ENCODE measurements at places on chromosomes 4 and X.
A peak's percentile ranks its signal among the peaks of the same experiment; 100 is the strongest.

- no peak for DNase-seq
Observed at GRCh38 chr4:96262057-96262456, 422.2 kb downstream of the PDHA2 start.

GRCh38 chr4:2258091-2259035 is 3.5 kb downstream of the MXD4 start:
- peak; percentile 0 for DNase-seq

DNA sequence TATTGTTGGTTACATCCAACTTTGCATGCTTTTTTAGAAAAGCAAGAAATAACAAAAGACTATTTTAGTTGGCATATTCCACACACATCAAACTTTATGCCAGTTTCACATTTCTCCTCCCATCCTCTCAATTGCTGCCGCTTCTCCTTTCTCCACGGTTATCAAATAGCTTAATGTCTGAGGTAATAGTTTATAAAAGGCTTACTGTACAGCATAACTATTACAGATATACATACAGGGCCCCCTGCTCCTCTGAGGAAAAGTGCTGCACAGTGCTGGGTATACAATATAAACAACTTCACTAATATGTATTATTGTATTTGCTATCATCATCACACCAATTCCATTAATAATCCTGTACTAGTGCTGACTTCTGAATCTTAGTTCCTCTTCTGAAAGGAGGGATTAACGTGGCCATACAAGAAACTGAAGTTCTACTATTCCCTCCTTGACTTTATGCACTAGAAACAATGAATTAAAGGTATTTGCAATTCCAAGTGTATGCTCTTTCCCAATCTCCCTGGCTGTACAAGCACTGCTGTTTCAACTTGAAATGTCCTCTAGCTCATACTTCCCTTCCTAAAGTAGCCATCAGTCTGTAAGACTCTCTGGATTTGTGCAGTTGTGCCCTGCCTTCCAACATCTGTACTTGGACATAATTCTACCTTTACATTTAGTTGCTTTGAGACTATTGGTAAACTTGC is 2.5 kb downstream of the CCNI start:
- DNase-seq: no peak

DNA sequence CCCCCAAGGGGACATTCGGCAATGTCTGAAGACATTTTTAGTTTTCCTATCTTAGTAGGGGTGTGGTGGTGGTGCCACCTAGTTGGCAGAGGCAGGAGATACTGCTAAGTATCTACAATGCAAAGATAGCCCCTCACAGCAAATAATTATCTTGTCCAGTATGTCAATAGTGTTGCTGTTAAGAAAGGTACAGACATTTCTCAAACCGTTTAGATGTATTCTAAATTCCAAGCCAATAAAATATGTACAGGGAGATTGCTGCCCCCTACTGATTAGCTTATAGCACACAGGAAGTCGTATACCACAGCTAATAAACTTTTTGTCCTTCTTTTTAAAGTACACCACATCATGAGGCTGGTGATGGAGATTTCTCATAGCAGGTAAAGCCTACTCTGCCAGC is 260.5 kb downstream of the TMA16 start:
- DNase-seq: no peak

DNA sequence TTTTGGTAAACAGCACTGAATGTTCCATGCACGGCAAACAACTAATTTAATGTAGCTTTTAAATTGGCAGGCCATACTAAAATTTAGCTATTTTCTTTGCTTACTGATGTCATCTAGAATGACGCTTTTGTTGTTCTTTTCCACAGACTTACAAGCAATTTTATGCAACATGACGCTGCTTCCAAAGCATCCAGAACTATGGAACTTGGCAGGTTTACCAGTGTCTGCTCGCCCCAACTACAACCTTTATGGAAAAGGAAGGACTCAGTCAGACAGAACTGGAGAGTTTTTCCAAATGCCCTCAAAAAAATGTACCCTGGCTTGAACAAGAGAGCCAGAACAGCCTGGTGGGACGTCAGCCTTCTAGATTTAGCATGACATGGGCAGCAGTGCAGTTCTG is 58.7 kb downstream of the ANOS1 start:
- no peak for DNase-seq

DNA sequence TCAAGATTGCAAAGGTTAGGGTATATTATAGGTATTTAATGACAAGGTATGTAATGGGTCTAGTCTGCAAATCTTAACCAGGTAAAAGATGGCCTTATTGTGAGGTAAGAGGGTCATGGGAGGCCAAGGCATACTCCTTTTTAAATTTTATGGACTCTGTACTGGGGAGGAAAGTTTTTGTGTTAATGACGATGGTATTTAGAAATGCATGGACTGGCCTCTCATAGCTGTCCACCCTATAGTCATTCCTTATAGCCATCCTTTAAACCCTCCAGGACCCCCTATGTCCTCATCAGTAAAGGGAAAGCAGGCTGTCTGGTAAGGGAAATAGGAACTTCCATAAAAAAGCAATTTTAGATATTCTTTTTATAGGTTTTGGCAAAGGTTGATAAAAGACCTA is 1.5 kb downstream of the AIMP1 start:
- DNase-seq: no peak

DNA sequence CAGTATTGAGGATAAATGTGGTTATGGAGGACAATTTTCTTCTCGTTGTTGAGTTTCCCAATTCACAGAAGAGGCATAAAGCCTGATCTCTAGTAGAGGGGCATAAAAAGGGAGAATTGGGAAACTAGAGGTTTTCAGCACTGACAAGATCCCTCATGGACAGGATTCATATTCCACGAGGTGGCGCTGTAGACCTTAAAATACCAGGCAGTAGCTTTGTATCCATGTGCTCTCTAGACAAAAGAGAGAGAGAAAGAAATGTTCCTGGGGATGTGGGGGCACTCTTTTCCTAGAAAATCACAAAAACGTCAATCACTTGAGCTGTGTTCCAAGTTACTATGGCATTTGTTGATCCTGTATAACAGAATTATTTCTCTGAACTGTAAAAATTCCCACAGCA is 128.3 kb downstream of the MAGEE1 start:
- no peak for DNase-seq
